ENCODE measurements at places on chromosomes 3 and 15.

DNA sequence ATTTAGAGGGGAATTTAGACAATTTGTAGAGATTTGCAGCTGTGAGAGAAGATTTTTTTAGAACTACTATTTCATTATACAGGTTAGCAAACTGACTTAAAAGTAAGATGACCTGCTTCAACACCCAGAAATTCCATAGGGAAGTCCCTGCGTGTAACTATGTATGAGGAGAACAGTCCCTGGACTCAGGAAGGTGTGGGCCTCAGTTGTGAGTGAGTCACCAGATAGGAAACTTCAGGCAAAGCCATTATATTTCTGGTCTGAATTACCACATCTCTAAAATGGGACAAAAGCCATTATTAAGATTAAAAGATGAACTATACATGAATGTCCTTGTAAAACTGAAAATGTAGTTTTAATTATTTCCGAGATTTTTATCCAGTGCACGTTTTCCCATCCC is 488.3 kb upstream of the GOLIM4 start:
- no peak for DNase-seq

DNA sequence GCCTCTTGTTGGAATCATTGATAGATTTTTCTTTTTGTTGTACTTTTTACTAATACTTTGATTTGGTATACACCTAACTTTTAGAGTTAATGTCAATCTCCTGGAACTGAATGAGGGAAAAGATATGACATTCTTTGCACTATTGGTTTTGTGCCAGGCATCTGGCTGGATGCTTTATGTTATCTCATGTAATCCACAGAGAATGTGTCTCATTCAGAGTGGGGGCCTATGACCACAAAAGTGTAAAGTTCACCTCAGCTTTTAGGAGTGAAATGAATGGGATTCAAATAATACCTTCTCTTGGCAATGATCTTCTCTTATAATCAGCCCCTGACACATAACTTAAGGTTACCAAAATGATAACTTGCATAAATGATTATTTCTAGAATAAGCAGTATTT is 329.1 kb upstream of the ROPN1 start:
- DNase-seq = no peak

DNA sequence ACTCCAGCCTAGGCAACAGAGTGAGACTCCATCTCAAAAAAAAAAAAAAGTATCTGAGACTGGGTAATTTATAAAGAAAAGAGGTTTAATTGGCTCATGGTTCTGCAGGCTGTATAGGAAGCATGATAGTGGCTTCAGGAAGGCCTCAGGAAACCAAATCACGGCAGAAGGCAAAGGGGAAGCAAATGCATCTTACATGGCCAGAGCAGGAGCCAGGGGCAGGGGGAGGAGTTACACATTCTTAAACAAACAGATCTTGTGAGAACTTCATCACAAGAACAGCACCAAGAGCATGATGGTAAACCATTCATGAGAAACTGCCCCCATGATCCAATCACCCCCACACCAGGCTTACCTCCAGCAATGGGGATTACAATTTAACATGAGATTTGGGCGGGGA is 37.2 kb downstream of the ACAP2 start:
- no peak for DNase-seq

DNA sequence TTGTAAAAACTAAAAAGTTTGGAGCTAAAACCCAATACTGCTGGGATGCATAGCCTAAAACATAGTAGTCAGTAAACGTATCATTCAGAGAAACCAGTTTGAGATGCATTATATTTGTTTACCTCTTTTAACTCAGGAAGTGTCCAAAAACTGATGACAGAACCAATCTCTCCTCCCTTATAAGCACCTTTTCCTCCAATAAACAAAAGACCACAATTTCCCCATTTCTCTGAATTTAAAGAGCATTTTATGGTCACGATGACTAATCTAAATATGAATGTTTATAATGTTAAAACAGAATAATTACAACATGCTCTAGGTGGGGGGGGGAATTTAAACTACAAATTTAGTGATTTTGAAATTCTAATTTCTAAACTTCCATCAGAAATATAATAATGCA is 58.5 kb downstream of the CEP63 start:
- no peak for DNase-seq

DNA sequence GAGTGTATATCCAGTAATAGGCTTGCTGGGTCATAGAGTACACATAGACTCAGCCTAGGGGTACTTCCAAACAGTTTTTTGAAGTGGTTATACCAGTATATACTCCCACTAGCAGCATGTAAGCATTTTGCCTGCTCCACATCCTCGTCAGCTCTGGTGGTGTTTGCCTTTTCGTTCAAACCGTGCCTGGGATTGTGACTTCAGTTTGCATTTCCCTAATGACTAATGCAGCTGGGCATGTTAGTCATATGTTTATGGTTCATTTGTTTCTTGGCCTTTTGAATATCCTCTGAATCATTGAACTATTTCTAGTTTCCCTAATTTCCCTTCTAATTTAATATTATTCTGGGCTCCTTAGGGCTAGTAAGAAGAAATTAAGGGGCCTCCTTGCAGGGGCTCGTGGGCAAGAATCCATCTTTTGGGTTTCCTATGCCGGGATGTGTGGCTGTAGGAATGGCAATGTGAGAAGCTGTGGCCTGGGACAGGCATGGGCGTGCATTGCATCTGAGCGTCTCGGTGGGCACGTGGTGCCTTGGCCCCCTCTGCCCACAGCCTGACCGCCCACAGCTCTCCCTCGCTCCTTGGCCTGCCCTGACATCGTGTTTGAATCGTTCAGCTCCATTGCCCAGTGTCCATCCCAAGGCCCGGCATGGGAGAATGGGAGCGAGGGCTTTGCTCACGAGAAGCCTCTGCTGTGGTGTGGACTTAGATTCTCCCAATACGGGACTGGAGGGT is 26.4 kb downstream of the FAH start:
- no peak for DNase-seq

- no peak for DNase-seq
Observed at GRCh38 chr3:69540706-69541581, 155.1 kb upstream of the FRMD4B start.

GRCh38 chr15:39552556-39552955 is 28.3 kb upstream of the THBS1 start:
- no peak for DNase-seq

- DNase-seq = no peak
Observed at GRCh38 chr3:135161425-135161824, 366.4 kb downstream of the EPHB1 start.

DNA sequence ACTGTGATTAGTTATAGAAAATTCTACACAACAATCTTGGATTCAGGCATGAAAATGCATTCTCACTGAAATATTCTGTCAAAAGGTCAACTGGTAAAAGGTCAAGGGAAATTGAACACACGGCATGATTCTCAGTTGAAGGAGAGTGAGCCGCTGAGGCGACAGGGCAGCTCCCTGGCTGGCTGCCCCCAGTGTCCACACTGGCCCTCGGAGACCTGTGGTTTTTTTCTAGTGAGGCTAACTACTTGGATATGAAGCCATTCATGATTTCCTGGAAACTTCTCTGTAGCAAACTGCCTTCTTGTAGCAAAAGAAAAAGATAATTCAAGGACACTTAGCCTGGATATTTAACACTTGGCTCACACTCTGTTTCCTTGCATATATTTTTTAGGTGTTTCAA is 37.2 kb downstream of the AADACL2 start:
- DNase-seq = no peak

All from activated T-helper 1 cell treated with anti-CD3 and anti-CD28 coated beads, Interleukin-12 subunit alpha, Interleukin-12 subunit beta, Interleukin-2, Interleukin-4 antibody, amounts not matched to agents 30 ng/mL and 10 ng/mL and 1 ng/mL, durations not matched to agents 14 hours and 24 hours and 36 hours (primary cell).